Upper lobe of left lung (tissue), 6 donors: ENCODE measurements at places on chromosomes 16 and 17. TPM values are rescaled to one million over a fixed set of nuclear protein-coding genes. Genes with fewer than 3 reads are reported as not detected.

GRCh38 chr16:48501516-48502377 lies 108.2 kb downstream of the N4BP1 start:
- DNase-seq, result no peak

The CASKIN1 gene
- total RNA-seq, result 0.06 TPM

- DNase-seq, result no peak
These were observed 2.8 kb downstream of the TBC1D10B start for GRCh38 chr16:30367349-30368009.

The TMEM238L gene
- not detected for total RNA-seq

GRCh38 chr16:60142619-60143347 lies 1408.7 kb upstream of the GOT2 start:
- no peak for DNase-seq

DNA sequence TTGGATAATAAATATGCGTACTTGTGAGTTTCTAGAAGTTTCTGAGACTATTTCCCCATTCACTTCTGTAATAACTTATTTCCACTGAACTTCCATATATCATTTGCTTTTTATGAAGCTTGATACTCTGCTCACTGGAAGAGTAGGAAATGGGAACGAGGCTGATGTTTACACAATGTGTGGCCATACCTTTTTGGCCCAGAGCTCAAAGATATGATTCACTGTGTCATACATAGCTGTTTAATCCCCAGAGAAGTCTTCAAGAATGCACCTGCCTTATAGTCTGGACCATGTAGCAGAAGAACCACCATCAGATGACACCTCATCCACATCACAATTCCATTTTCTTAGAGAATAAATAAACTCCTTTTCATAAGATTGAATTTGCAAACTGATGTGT lies 40.3 kb upstream of the TEKT3 start:
- DNase-seq, result no peak

GRCh38 chr17:14831491-14831890 lies 433.6 kb downstream of the PMP22 start:
- DNase-seq, result no peak

The EME1 gene
- 0.30 TPM for total RNA-seq

DNA sequence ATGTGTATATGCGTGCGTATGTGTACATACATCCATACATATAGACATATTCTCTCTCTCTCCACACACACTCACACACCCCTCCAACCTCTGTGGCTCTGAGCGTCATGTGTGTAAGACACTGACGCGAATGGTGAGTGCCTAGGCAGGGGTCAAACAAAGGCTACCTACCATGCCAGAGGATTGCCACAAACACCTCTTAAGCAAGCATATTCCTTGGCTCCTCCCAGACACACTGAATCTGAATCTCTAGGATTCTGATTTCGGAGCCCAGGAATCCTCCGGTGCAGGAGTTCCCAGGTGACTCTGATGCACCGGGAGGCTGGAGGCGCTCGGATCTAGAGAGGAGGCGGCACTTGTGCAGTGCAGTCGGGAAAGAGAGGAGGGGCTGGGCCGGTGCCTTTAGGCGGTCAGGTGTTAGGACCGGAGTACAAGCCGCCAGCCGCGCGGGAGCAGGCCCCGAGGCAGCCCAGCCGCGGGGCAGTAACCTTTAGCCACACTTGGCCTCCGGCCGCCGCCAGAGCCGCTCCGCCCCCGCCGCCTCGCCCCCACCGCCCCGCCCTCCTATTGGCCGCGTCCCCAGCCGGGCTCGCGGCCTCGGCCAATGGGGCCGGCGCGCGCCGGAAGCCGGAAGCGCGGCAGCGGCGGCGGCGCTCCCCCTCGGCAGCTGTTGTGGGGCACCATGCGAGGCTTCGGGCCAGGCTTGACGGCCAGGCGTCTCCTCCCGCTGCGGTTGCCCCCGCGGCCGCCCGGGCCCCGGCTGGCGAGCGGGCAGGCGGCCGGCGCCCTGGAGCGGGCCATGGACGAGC lies at the start of gene MLYCD:
Gene MLYCD, plus strand, starts transcription at position 653 of the 809 bp plus-strand sequence. Its CDS starts 30 bp downstream, at position 683.
- DNase-seq, result peak; percentile 94

GRCh38 chr17:44324092-44324570 lies 492 bp downstream of the SLC25A39 start:
- DNase-seq, result no peak

DNA sequence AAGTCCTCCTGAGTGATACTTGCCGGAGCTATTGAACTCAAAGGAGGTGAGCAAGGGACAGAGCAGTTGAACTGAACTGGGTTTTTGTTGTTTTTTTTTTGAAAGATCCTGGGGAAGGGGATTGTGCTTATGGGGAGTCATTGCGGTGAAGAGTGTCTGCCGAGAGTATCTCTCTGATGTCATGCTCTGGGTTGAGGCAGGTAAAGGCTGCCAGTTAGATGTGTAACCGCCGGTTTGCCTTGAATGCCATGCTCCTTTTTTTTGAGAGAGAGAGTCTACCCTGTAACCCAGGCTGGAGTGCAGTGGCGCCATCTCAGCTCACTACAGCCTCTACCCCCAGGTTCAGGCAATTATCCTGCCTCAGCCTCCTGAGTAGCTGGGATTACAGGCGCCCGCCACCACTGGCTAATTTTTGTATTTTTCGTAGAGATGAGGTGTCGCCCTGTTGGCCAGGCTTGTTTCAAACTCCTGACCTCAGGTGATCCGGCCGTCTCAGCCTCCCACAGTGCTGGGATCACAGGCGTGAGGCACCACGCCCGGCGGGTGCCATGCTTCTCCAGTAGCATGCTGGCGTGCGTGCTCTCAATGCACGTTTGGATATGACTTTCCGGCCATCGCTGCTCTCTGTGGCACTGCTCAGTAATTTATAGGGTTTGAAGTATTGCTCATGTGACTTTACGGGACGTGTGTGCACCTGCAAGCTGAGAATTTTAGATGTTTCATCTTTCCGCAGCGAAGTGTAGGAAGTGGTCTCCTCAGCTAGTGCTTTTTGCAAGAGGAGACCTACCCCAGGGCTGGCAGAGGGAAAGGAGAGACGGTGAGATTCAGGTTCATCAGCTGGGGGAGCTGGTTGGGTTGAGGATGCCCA lies 8.5 kb downstream of the ZC3H18 start:
- no peak for DNase-seq

The ACLY gene
- total RNA-seq, result 67.7 TPM

The OSGIN1 gene
- total RNA-seq, result 24.2 TPM

GRCh38 chr16:5056352-5056751 lies 9.4 kb downstream of the C16orf89 start:
- peak; percentile 53 for DNase-seq

- DNase-seq, result no peak
These were observed 98.7 kb upstream of the CCL2 start for GRCh38 chr17:34156401-34156740.

- no peak for DNase-seq
These were observed 26.2 kb downstream of the NUDT7 start for GRCh38 chr16:77748421-77749005.

The TBC1D26 gene
- not detected for total RNA-seq
